ENCODE measurements at places on chromosomes 3 and 15.

- DNase-seq = no peak
Measured at GRCh38 chr3:196423044-196423781, 9.0 kb downstream of the UBXN7 start.

DNA sequence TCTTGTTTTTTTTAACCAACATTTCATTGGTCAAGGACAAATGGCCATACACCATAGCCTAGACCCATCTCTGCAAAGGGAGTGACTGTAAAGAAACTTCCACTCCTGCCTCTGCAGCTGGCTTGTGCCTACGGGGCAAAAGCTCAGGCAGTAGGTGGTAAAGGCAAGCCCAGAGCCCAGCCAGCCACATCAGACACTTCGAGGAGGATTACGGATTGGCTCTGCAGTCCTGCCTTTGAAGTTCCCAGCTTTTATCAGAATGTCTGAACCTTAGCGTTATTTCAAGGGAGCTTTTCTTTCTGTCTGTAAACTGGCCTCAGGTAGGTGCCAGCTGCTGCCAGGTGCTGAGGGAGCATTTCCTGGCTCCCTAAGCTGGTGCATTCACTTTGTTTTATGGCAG lies 15.6 kb downstream of the ZNF710 start:
- DNase-seq = no peak

GRCh38 chr3:6516143-6516542 lies 344.8 kb upstream of the GRM7 start:
- DNase-seq = no peak

DNA sequence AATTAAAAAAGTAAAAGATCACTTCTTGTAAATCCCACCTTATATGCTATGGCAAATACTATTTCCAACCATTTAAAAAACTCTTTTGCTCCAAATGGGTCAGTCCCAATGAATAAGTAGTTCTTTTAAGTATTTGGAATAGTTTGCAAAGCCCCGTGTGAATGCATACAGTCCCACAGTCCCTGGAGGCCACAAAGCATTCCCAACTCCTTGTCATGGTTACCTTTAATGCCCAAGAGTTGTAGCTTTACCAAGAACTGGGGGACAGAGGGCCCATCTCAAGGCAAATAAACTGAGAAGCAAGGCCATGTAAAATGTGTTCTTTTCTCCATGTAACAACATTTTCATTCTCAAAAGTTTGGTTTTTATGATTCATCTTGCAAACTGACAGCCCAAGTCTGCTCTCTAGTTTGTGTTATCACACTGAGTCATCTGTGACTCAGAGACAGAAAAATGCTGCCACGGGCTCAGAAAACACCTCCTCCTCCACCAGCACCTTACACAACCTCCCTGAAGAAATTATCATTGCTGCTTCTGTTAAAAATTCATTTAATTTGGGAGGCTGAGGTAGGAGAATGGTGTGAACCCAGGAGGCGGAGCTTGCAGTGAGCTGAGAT lies 336.2 kb downstream of the ERC2 start:
- DNase-seq = no peak

DNA sequence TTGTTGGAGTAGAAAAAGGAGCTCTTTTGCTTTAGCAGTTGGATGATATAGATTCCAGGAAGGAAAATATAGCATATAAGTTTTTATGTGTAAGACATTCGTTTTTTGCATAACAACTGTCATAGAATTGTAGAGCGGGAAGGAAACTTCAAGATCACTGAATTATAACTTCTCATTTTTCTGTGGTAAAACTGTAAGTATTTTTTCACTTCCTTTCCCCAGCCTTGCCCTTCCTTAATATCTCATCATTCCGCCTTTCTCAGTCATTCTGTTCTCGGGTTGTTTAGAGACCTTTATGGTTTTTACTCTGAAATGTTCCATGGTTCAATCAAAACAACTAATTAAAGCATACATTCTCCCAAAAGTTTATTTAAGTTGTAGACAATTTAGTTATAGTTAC lies 1.1 kb downstream of the EAF2 start:
- DNase-seq = no peak

DNA sequence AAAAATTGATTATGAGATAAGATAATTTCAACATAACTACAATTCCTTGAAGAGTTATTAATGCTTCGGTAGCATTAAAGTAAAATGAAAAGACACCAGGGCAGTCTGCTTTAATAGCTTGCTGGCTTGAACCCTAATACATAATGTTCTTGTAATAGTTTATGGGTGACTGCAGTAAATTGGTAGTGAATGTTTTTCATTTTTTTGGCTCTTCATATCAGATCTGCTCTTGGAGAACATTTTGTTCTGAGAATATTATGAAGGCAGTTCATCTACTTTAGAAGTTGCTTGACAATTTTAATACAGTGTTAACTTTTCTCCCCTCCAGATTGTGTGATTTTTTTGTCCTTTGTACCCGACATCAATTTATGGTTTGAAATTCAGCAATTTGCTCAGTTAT lies 128.4 kb downstream of the ZBTB20 start:
- no peak for DNase-seq

- no peak for DNase-seq
Measured at GRCh38 chr3:184003187-184003967, 14.3 kb downstream of the ABCC5 start.

- no peak for DNase-seq
Measured at GRCh38 chr15:83205725-83206324, 1.8 kb downstream of the HDGFL3 start.

GRCh38 chr3:150062492-150062891 lies 91.8 kb upstream of the PFN2 start:
- DNase-seq = no peak

DNA sequence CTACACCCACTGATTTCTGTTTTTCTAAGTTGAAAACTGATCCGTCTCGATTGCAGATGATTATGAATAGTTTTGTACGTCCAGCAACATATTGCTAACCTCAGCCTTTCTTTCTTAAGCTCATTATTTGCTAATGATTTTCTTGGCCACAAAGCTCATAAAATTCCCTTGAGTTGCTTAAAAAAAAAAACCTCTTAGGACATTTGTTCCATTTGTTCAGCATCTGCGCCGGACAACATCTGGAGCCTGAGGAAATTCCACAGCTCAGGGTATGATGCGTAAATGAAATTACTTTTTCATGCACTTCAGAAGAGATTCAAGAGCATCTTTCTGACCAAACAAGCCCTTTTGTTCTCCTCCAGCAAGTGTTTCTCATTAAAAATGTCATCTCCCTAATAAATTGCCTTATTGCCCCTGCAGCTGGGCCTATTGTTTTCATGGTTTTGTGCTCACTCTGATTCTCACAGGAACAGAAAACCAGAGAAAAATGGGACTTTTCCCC lies 249.1 kb upstream of the MCTP2 start:
- DNase-seq = no peak

GRCh38 chr3:196537319-196537984 lies 22.3 kb upstream of the SMCO1 start:
- peak; percentile 58 for DNase-seq

DNA sequence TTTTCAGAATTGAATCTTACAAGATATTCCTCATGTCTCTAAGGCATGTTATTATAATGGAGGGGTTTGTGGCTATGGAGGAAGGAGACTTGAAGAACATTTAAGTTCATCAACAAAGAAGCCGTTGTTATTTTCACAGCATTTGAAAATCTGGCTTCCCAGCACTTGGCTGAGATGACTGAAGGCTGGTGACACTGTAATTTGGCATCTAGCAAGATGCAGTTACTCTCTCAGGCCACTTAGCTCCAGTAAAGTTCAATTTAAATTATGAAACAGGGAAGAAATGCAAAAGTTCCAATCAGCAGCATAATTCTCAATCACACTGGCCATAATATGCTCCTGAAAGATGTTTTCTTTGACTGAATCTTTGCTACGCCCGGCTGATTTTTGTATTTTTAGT lies 139.4 kb upstream of the NUDT16 start:
- DNase-seq = no peak

DNA sequence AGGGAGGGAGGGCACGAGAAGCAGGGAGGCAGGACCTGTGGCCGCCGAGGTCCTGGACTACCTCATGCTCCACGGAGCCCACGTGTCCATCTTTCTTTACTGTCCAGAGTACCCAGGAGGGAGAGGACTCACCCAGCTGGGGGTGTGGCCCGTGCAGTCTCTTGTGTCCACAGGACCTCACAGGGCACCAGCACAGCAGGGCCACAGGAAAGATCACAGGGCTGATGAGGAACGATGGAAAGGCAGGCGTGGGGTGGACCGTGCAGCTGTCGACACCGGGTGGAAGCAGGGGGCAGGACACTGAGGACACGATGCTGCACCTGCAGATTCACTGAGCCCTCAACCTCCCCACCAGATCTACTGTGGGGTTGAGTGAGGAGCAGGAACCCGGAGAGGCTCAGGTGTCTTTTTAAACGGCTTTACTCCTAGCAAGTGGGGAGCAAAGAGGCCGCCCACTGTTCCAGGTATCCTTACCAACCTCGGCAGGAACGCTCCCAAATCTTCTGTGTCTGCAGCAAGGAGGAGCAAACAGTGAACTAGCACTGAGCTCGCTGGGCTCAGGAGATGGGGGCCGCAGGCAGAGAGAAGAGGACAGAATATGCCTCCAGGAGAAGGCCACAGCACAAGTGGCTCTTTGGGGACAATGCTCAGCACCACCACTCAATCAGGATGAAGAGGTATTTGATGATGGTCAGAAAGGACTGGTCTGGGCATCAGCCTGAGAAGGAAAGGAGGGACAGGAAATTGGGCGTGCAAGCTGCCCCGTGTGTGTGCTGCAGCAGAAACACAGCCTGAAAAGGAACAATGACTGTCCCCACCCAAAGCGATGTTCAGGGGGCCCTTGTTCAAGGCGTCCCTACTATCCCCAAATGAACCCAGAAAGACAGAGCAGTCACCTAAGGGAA lies 198.8 kb downstream of the XXYLT1 start:
- no peak for DNase-seq

DNA sequence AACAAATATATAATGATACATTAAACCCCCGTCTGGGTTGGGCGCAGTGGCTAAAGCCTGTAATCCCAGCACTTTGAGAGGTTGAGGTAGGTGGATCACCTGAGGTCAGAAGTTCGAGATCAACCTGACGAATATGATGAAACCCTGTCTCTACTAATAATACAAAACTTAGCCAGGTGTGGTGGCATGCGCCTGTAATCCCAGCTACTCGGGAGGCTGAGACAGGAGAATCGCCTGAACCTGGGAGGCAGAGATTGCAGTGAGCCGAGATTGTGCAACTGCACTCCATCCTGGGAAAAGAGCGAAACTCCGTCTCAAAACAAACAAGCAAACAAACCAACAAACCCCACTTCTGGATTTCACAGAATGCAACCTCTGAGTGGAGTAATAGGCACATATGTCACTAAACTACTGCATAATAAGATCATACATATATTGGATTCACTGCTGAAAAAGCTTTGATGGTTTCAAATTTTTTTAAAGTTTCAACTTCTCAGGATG lies 718.2 kb downstream of the SI start:
- no peak for DNase-seq

DNA sequence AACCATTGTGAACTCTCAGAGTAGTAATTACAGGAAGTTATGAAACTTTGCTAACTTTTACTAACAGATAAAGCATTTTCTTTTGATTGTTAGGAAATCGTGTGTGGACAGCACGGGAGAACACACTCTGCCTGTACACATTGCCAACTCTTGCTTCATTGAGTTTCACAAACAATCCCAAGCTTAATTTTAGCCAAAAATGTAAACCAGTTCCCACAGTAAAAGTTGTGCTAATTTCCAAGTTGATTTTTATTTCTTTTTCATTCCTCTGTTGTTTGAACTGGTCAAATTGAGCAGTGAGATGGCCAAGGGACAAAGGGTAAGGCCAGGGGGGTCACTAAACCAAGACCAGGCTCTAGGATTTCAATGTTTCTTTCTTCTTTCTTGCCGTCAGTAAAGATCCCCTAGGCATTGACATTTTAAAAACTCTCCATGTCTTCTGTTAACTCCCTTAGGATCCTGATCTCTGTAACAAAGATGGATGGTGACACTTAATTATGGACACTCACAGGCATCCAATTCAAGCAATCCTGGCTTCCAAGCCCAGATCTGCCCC lies 414.9 kb downstream of the RBMS3 start:
- no peak for DNase-seq

DNA sequence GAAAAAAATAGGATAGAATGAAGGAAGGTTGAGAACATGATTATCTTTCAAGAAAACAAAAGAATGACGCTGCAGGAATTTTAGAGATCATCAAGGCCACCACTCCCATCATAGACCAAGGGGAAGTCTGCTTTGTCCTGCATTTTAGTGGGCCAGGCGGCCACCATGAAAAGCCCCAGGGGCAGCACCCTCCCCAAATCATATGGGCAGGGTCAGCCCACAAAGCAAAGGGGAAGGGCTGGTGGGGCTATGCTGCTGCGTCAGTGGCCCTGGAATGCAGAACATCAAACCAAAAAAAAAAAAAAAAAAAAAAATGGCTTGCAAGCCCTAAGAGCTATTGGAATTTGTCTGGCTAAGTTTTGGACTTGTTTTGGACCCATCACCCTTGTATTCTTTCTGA lies 620.8 kb downstream of the ROBO2 start:
- no peak for DNase-seq

DNA sequence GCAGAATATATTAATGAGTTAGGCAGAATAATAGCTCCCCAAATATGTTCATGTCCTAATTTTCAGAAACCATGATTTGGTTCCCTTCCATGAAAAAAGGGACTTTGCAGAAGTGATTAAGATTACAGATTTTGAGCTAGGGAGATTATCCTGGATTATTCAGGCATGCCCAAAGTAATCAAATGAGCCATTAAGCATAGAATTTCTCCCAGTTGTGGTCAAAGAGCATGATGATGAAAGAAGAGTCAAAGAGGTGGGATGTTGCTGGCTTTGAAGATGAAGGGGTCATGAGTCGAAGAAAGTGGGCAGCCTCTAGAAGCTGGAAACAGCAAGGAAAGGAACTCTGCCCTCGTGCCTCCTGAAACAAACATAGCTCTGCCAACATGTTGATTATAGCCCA lies 254.2 kb upstream of the CDIN1 start:
- no peak for DNase-seq

DNA sequence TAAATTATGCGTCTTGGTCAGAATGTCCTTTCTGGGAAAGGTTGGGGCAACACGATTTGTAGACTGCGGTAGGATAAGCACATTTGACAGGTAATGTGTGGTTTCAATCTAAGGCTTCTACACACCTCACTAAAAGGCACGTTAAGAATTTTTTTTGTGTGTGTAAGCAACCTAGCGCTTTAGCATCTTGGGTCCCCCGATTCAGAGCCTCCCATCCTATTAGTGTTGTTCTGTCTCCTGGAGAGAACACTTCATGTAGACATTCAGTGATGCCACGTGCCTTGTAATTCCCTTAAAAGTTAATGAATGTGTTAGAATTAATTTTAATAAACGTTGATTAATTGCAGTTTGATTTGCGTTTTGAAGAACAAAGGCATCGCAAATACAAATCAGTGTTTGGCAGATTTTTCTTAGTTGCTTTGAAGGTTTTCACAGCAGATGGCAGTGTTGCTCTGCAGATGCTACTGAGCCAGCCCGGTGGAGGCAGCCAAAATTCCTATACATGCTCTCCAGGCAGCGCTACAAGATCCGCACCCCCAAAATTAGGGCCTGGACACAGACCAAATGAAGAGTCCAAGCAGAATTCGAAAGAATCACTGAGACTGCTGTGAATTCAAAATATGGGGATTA lies 63.5 kb downstream of the OTOL1 start:
- no peak for DNase-seq

- DNase-seq = no peak
Measured at GRCh38 chr15:71275098-71275497, 159.8 kb downstream of the THSD4 start.
